ACHN (cell line): ENCODE measurements at places on chromosomes 13 and 19.

DNA sequence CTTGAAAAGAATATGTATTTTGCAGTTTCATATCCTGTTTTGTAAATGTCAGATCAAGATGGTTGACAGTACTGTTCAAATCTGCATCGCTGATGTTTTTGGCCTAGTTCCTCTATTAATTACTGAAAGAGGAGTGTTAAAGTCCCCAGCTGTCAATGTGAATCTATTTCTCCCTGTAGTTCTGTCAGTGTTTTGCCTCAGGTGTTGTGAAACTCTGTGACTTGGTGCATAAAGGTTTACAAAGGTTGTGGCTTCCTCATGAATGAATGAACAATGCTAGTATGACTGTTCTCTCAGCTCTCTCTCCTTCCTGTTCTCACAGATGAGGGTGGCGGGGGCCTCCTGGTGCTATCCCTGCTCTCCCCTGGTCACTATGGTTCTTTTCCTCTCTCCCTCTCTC is 142.4 kb downstream of the MYCBP2 start:
- no peak for DNase-seq

GRCh38 chr13:87878706-87879105 is 207.5 kb downstream of the SLITRK5 start:
- no peak for DNase-seq

- DNase-seq = no peak
Measured at GRCh38 chr19:2503521-2504109, 27.7 kb downstream of the GADD45B start.

- no peak for DNase-seq
Measured at GRCh38 chr19:10115392-10116084, 4.0 kb downstream of the P2RY11 start.

- DNase-seq = no peak
Measured at GRCh38 chr19:5418677-5419076, 36.5 kb upstream of the ZNRF4 start.

DNA sequence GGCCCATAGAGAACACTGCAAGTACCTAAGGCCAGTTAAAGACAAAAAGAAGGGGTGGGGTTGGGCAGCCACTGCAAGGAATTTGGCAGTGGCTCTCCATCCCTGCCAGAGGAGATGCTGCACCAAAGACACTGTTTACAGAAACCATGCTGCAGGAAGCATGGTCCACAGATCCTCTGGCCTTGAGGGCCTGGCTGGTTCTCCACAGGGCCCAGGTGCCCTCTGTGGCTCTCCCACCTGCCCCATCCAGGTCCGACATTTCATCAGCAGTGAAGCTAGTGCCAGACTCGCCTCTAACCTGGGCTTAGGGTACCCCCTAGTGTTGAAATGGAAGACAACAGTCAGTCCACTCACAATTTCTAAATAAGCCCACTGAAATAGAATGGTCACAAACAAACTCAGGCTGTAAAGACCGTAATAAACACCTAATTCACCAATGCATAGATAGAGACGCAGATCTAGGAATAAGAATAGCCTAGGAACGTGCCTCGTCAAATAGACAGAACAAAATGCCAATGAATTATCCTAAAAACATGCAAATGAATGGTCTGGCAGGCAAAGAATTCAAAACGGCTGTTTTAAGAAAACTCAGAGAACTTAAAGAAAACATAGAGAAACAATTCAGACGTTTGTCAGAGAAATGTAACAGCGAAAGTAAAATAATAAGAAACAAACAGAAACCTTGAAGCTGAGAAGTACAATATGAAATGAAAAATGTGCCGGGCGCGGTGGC is 23.3 kb downstream of the LYPD4 start:
- peak; percentile 64 for DNase-seq

- no peak for DNase-seq
Measured at GRCh38 chr13:30313311-30313710, 6.0 kb upstream of the KATNAL1 start.

DNA sequence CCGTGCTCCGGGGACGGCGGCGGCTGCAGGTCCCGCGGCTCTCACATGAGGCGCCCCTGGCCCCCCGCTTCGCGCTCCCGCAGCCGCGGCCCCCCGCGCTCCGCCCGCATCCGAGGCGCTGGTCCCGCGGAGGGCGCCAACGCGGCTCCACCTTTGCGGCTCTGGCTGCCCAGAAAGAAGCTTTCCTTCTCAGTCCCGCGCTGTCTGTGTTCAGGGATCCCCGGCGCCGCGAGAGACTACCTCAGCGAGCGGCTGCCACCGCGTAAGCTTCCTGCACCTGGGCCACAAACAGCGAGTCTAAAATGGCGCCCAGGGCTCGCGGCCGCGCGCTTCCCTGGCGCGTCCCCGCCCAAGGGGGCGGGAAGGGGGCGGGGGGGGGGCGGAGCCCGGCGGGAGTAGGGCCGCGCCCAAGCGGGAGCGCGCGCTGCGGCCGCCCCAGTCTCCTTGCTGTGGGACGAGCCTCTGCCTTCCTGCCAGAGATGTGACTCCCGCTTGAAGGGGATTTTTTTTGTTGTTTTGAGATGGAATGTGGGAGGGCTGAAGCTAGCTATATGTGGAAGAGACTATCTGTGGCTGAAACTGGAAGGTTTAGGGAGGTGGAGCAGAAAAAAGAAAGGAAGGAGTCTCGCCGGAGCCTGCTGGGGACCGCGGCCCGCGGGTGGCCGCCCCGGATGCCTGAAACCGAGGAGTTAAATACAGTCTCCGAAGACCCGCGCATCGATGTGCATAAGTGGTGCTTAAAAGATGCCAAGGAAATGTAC is at the start of gene FBXL3:
Gene FBXL3, minus strand, starts transcription at position 299 of the 761 bp plus-strand sequence. CDS start 5,299 bp downstream, outside the sequence.
- peak; percentile 84 for DNase-seq

GRCh38 chr13:45473627-45474026 is 8.9 kb downstream of the COG3 start:
- DNase-seq = peak; percentile 4

GRCh38 chr19:2249880-2250765 is 1.0 kb downstream of the AMH start:
- DNase-seq = no peak

DNA sequence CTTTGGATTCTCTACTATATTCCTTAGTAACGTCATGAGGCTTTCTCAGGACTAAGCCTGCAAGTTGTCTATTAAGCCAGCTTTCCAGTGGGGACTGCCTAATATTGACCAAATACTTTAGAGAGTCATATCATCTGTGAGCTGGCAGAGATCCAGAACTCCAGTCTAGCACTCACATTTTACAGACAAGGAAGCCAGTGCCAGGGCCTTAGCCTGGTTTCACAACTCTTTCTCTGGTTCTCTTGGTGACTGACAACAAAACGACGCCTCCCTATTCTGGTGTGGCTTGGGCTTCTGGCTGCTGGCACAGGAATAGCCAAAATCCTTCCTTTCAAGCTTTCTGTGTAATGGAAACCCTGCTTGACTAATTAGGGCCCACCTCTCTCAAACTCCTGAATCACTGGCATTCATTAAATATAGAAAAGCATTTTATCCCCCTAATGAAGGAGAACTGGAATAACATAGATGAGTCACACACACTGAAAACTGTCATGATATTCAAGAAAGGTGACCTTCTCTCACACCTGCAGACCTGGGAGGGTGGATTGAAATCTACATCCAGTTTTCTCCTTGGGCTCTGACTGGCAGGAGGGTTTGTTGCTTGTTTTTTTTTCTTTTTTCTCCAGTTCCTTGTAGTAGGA is 75.2 kb upstream of the UBL3 start:
- peak; percentile 8 for DNase-seq

- no peak for DNase-seq
Measured at GRCh38 chr13:21395953-21396352, 63.1 kb downstream of the ZDHHC20 start.

GRCh38 chr13:79226250-79226649 is 179.8 kb downstream of the RBM26 start:
- DNase-seq = no peak

DNA sequence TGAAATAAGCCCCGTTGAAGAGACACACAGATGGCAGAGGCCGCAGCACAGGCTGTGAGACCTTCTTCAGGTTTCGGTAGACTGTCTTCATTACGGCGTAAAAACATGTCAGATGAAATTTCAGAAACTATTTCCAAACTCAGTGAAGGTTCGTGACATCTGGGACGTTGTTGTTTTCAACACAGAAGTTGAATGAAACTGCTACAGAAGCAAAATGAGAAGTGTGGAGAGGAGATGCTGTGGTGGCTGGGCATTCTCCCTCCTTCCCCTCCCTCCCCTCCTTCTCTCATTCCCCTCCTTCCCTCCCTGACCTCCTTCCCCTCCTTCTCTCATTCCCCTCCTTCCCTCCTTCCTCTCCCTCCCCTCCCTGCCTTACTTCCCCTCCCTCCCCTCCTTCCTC is 113.6 kb downstream of the ATP11A start:
- no peak for DNase-seq

DNA sequence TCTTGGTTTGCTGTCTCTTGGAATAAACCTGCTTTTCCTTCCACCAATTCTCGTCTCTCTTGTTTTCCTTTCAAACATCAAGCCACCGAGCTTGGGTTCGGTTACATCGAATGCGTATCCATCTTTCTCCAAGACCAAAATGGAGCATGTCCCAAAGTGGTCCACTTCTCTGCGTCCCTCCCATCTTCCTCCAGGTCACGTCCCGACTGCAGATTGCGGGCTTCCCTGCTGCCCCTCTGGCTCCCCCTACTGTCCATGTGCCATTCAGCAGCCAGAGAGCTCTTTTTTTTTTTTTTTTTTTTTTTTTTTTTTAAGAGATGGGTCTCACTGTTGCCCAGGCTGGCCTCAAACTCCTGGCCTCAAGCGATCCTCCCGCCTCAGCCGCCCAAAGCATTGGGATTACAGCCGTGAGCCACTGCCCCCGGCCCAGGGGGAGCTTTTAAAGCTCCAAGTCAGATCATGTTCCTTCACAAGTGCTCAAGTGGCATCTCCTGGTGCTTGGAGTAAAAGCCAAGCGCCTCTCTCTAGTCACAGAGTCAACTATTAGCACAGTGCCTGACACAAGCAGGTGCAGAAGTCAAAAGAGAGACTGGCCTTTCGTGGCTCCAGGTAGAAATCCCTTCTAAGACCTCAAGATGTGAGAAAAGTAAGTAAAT is 10.0 kb downstream of the COL5A3 start:
- peak; percentile 61 for DNase-seq

- no peak for DNase-seq
Measured at GRCh38 chr13:110499621-110500281, 61.8 kb downstream of the RAB20 start.
